ENCODE measurements at places on chromosomes 11 and 22. TPM values are rescaled to one million over a fixed set of nuclear protein-coding genes. Genes with fewer than 3 reads are reported as not detected.

The CECR2 gene
- 10.1 TPM for total RNA-seq

The AHNAK gene
- 434 TPM for total RNA-seq

The GPHA2 gene
- not detected for total RNA-seq

The SAA4 gene
- total RNA-seq = not detected

The RAB38 gene
- 1.8 TPM for total RNA-seq

The RANBP1 gene
- 204 TPM for total RNA-seq

The OR5M3 gene
- not detected for total RNA-seq

The KRTAP5-6 gene
- total RNA-seq = not detected

The SART1 gene
- 36.7 TPM for total RNA-seq

The PAX6 gene
- not detected for total RNA-seq

The GAL gene
- 4.8 TPM for total RNA-seq

The C11orf87 gene
- not detected for total RNA-seq

The OLFML1 gene
- total RNA-seq = 3.5 TPM

The MS4A14 gene
- 6.1 TPM for total RNA-seq

The STK33 gene
- 2.9 TPM for total RNA-seq

The HEPHL1 gene
- total RNA-seq = 0.09 TPM

The RTCB gene
- 87.5 TPM for total RNA-seq

The ALX4 gene
- 0.36 TPM for total RNA-seq

The ZNF280A gene
- total RNA-seq = not detected

The F2 gene
- total RNA-seq = 1.8 TPM

The SCO2 gene
- 8.3 TPM for total RNA-seq

The OR51B2 gene
- total RNA-seq = not detected

The MMP1 gene
- 1.2 TPM for total RNA-seq

The CDC45 gene
- 2.0 TPM for total RNA-seq
